Bladder microvascular endothelial cell (primary cell): ENCODE measurements at places on chromosomes 5 and 9. TPM values are rescaled to one million over a fixed set of nuclear protein-coding genes. Genes with fewer than 3 reads are reported as not detected.

The AQP3 gene
- 0.57 and 1.3 TPM in 2 replicates for total RNA-seq

The RELL2 gene
- total RNA-seq, result 3.1 and 5.6 TPM in 2 replicates

The BTNL8 gene
- total RNA-seq, result not detected in 2 replicates

The SPINK4 gene
- not detected in 2 replicates for total RNA-seq

The ARID3C gene
- 0.16 TPM in 1 of 2 replicates, not detected in the other for total RNA-seq

The PCDHGA4 gene
- total RNA-seq, result 1.3 and 6.1 TPM in 2 replicates

The NCS1 gene
- total RNA-seq, result 7.8 and 15.5 TPM in 2 replicates

The CDC14B gene
- 0.81 and 10.7 TPM in 2 replicates for total RNA-seq

The TLE1 gene
- total RNA-seq, result 32.2 and 79.9 TPM in 2 replicates

The IRX2 gene
- total RNA-seq, result under 0.01 TPM in 1 of 2 replicates, not detected in the other

The SPINK13 gene
- not detected in 2 replicates for total RNA-seq

The STOML2 gene
- total RNA-seq, result 116 and 143 TPM in 2 replicates

The BBLN gene
- total RNA-seq, result 19.4 and 20.4 TPM in 2 replicates

The TMC1 gene
- 1.3 and 2.4 TPM in 2 replicates for total RNA-seq

The RABEPK gene
- total RNA-seq, result 18.6 and 21.3 TPM in 2 replicates

The CAVIN4 gene
- 0.97 and 4.6 TPM in 2 replicates for total RNA-seq

The G3BP1 gene
- 140 and 240 TPM in 2 replicates for total RNA-seq

The EDIL3 gene
- 0.65 and 1.0 TPM in 2 replicates for total RNA-seq

The UGT3A2 gene
- total RNA-seq, result not detected in 2 replicates

The ROR2 gene
- under 0.01 TPM in 1 of 2 replicates, not detected in the other for total RNA-seq

The BRD8 gene
- total RNA-seq, result 23.5 and 45.7 TPM in 2 replicates

The SLC34A3 gene
- not detected in 2 replicates for total RNA-seq

The FSD1L gene
- total RNA-seq, result 2.1 and 6.5 TPM in 2 replicates

The FGF18 gene
- 0.06 TPM in 1 of 2 replicates, not detected in the other for total RNA-seq

The PCDHAC1 gene
- 0.06 TPM in 1 of 2 replicates, not detected in the other for total RNA-seq

The SLC22A4 gene
- total RNA-seq, result 3.5 and 4.7 TPM in 2 replicates

The C9orf152 gene
- not detected in 2 replicates for total RNA-seq

The F2R gene
- total RNA-seq, result 85.2 and 222 TPM in 2 replicates

The IFNA13 gene
- not detected in 2 replicates for total RNA-seq

The SLC45A2 gene
- total RNA-seq, result not detected in 2 replicates

The AGXT2 gene
- total RNA-seq, result not detected in 2 replicates

The HAVCR1 gene
- total RNA-seq, result not detected in 2 replicates

The PALM2AKAP2 gene
- total RNA-seq, result 0.06 and 0.16 TPM in 2 replicates

The GRM6 gene
- total RNA-seq, result not detected in 2 replicates

The PTGDS gene
- total RNA-seq, result 0.38 TPM in 1 of 2 replicates, not detected in the other

The SLC23A1 gene
- total RNA-seq, result not detected in 2 replicates

The GPR150 gene
- 0.06 TPM in 1 of 2 replicates, not detected in the other for total RNA-seq

The FOXD4L5 gene
- under 0.01 and 0.06 TPM in 2 replicates for total RNA-seq

The DMGDH gene
- total RNA-seq, result 0.50 TPM in 1 of 2 replicates, not detected in the other
